ENCODE measurements at places on chromosomes 4 and X. TPM values are rescaled to one million over a fixed set of nuclear protein-coding genes. Genes with fewer than 3 reads are reported as not detected.
A peak's percentile ranks its signal among the peaks of the same experiment; 100 is the strongest.

The MAP9 gene
- 8.8 TPM for total RNA-seq

The PCSK1N gene
- 2.5 TPM for total RNA-seq

The OTC gene
- not detected for total RNA-seq

GRCh38 chr4:26459054-26459755 lies 31.1 kb downstream of the CCKAR start:
- peak; percentile 78 for DNase-seq

- peak; percentile 47 for DNase-seq
Observed at GRCh38 chr4:53522334-53522733, 69.0 kb downstream of the LNX1 start.

- DNase-seq = no peak
Observed at GRCh38 chrX:86714441-86714840, 566.2 kb downstream of the DACH2 start.

DNA sequence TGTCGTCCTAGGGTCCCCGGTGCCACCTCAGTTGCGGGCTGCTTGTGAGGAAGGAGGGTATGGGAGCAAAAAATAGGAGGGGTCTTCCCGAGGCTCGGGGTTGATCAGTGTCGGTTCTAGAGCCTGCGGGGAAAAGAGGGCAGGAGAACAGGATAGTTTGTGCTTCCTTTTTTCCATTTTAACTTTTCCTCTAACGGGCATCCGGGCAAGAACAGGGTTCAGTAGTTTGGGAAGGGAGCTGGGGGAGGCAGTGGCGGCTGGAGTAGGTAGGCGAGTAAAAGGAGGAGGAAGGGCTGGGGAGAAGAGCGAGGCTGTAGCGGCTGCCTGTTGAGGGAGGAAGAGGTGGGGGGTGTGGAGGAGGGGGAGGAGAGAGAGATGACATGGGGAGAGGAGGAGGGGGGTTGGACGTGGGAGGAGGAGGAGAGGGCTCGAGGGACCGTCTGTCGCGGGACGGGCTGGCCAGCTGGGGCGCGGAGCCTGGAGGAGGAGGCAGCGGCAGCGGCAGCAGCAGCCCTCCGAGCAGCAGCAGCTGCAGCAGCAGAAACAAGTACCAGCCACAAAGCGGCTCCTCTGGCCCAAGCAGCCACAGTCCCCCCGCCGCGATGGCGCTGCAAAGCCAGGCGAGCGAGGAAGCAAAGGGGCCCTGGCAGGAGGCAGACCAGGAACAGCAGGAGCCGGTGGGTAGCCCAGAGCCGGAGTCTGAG lies at the start of gene SLC16A2:
Gene SLC16A2 (plus strand): TSS at position 458 of the 704 bp plus-strand sequence. CDS start 145 bp downstream, at position 603.
- DNase-seq = peak; percentile 92
